Activated CD4-positive, alpha-beta T cell treated with anti-CD3 and anti-CD28 coated beads, Interleukin-2, amount 10 ng/mL, durations not matched to agents 7 days and 5 days (primary cell): ENCODE measurements at places on chromosomes 5 and 9. TPM values are rescaled to one million over a fixed set of nuclear protein-coding genes. Genes with fewer than 3 reads are reported as not detected.

GRCh38 chr5:14237317-14238086, 94.4 kb downstream of the TRIO start:
- DNase-seq, result no peak

Gene SH3TC2
- total RNA-seq, result not detected

DNA sequence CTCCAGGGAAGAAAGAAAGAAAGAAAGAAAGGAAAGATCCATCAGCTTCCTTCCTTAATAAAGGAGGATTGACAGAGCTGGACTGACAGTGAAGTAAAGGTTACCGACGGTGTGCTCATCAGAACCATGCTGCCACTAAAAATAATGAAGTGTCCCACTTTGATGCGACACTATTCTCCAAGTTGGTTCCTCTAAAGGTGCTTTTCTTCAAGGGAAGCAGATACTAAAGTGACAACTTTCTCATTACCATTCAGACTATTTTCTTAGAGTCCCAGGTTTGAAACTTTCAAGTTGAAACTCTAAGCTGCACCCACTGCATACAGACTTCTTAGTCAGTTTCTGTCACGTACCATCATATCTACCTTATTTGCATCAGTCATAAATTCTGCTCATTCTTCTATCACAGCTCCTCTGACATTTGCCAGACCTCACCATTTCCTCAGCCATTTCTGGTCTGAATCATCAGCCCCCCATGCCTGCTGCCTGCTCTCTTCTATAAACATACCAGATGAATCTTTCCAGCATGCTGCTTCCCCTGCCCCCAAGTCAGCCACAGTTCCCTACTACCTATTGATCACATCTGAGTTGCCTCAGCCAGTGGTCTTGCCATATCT, 177.6 kb downstream of the DEPDC1B start:
- DNase-seq, result no peak

Gene PRRX2
- total RNA-seq, result not detected

DNA sequence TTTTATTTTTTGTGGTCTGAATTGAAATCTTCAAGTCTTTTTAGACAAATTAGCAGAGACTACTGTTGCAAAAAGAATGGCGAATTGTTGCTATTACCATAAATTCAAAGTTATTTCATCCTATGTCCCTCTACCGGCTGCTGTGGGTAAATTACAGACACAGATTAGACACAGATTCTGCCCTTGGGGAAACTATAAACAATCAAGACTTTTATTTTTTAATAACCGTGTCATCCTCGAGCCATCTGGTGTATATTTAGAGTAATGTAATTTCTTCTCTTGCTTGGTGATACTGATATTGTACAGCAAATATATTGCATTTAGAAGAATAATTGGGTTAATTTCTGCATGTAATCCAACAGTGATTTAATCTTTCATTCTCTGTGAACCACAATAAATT, 228.0 kb upstream of the ADAMTSL1 start:
- DNase-seq, result no peak

DNA sequence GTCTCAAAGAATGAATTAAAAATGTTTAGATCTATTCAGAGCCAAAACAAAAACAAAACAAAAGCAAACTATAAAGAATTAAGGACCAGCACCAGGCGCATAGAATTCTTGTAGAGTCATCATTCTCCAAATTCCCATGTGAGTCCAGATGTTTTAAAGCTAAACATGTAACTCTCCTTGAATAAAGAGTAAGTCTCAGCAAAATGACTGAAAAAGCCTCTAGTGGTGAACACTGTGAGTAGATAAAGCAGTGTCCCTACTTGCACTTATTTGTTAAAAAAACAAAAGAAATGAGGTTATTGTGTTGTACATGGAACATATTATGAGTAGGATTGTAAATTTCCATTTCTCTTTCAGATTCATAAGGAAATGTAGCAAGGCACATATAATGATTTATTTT, 44.0 kb downstream of the NNT start:
- DNase-seq, result no peak

Gene KLF9
- 11.3 TPM for total RNA-seq
